ENCODE measurements at places on chromosomes 12 and 14.

DNA sequence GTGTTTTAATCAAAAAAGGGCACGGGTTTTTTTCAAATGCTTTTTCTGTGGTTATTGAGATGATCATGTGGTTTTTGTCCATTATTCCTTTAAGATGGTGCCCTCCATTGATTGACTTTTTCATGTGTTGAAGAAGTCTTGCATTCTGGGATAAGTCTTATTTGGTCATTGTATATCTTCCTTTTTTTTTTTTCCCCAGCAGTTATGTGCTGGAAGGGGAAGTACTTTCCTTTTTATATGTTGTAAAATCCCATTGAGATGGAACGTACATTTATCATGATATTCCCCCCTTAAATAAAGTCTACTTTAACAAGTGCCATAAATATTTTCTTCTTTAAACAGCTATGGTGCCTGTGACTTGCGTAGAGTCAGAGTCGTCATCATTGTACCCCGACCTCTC is 24.8 kb upstream of the MUCL1 start:
- DNase-seq = no peak

DNA sequence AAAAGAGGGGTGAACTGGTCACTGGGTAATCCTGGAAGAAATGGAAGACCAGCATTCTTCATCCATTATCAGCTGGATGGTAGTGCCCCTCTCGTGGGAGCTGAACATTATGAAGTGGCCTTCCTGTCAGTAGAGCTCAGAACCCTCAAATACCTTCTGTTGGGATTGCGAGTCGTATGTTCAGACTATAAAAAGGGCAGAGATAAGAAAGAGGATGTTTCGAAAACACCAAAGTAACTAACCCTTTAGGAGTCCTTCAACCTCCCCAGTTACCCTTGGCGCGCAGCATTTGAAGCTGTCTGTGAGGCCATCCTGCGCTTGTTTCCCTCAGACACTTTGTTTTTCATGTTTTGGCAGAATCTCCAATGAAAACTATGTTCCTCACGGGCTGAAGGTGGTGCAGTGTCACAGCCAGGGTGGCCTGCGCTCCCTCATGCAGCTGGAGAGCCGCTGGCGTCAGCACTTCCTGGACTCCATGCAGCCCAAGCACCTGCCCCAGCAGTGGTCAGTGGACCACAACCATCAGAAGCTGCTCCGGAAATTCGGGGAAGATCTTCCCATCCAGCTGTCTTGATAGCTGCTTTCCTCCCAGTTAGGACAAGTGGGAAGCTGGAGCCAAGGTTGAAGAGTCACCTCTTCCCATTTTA is 19.3 kb upstream of the GALNT16 start:
- no peak for DNase-seq

DNA sequence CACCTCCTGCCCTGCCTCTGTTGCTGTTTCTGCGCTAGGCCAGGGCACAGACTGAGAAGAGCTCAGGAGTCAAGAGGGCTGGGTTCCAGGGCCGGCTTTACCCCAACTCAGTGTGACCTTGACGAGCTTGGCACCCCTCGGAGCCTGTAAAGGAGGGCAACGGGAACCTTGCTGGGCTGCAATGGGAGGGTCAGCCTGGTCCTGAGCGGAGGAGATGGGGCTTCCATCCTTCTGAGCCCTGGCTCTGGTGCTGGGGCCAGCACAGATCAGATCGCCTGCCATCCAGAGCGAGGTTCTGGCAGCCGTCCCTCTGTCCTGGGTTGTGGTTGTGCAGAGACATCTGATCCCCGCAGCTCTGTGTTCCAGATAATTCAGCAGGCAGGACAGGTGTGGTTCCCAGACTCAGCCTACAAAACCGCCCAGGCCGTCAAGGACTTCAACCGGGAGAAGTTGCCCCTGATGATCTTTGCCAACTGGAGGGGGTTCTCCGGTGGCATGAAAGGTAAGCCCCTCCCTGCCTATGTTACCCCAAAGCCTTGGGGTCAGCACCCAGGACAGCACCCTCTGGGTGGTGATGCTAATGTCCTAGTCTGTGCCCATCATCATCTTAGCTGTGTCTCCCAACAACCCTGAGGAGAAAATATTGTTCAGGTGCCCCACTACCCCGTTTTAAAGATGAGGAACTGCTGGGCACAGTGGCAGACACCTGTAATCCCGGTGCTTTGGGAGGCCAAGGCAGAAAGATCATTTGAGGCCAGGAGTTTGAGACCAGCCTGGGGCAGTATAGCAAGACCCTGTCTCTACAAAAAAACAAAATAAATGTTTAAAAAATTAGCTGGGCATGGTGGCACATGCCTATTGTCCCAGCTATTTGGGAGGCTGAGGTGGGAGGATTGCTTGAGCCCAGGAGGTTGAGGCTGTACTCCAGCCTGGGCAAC is 50.2 kb downstream of the FOXN4 start:
- no peak for DNase-seq

GRCh38 chr14:90302529-90303303 is 29.0 kb downstream of the NRDE2 start:
- DNase-seq = no peak

- DNase-seq = no peak
Measured at GRCh38 chr14:83255727-83256090, 1722.1 kb upstream of the SEL1L start.

DNA sequence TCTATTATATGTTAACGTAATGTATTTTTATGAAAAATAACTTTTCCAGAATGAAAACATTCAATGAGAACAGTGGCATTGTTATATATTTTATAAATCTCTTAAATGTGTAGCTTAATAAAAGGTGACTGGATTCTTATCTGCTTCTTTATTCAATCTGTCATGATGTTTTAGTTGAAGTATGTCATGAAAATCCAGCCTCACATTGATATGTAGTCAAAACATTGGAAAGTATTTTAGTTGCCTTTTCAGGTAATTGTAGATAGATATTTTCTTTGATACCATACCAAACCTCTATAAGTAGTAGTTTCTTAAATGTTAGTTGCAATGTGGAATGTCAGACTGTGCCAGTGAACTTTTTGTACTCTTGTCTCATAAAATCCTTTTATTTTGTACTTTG is 41.3 kb upstream of the MSRB3 start:
- DNase-seq = no peak

DNA sequence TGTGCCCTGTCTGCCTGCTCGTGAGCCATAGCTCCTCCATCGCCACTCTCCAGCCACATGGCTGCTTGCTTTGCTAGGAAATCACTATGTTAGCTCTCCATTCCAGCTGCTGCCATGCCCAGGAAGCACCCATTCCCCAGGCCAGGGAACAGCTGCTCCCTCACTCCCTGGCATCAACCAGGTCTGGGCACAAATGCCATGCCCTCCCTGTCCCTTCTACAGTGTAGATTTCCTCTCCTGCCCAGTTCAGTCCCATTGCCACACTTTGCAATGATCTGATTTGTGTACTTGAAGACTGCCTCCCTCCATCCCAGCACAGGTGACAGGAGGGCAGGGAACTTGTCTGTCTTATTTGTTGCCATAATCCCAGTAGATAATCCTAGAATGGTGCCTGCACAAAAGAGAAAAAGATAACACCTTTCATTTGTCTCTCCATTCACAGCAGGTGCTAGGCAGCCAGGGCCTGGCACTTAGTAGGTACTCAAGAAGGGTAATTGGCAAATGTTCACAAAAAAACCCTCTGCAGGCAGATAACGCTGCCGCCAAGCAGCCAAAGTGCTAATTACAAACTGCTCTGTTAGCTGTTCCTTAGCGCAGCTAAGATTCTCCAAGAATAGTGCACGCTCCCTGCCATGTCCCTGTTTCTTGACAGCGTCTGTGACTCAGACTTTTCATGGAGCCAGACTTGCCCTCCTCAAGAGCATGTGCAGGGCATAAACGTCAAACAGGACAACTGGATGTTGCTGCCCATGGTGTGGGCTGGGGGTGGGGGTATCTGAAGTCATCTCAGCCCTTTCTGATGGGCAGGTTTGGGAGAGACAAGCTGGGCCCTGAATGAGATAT is 69.1 kb downstream of the ARL6IP4 start:
- no peak for DNase-seq

GRCh38 chr14:82045339-82045738 is 511.7 kb upstream of the SEL1L start:
- DNase-seq = no peak

DNA sequence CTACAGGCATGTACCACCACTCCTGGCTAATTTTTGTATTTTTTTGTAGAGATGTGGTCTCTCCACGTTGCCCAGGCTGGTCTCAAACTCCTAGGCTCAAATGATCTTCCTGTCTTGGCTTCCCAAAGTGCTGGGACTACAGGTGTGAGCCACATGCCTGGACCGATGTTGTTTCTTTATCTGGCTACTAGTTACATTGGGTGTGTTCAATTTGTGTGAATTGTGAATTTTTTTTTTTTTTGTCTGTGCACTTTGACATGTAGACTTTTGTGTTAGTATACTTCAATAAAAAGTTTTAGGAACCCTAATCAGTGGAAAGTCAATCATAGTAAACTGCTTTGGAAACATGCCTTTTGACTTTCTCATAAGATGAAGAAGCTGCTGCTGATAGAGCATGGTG is 24.0 kb upstream of the SLC17A8 start:
- DNase-seq = no peak

- no peak for DNase-seq
Measured at GRCh38 chr12:76020281-76020680, 11.3 kb downstream of the PHLDA1 start.

- DNase-seq = no peak
Measured at GRCh38 chr14:104776961-104777807, 18.4 kb downstream of the AKT1 start.

DNA sequence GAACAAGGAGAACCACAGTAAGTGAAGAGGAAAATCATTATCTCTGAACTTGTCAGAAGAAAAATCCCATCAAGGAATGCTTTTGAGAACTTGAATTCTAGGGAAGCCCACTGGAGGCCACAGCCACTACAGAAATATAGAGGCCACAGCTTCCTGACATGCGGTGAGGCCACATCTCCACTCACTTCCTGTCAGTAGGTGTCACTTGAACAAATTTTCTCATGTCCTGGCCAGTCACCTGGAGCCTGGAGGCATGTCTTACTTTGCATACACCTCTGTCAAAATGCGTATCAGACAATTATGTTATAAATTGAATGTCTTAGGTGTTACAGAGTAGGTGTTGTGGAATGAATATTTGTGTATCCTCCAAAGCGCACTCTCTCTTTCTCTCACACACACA is 370.3 kb downstream of the DAD1 start:
- DNase-seq = no peak

- no peak for DNase-seq
Measured at GRCh38 chr14:91501348-91501747, 8.8 kb downstream of the PPP4R3A start.

DNA sequence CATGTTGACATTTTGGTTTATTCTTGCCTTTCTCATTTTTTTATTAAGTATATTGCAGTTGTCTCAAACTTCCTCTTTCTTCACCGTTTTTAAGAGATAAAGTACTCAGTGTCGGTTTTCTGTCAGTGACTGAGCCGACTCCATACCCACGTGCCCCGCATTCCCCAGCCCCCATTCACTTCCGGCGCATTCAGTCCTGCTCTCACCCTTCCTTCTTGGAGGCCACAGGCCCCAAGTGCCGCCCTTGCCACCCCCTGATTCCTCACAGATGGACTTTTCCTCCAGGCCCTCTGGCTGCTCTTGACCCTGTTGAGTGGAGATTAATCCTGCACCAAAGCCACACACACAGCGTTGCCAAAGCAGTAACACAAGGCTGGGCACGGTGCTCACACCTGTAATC is 19.1 kb upstream of the DNAH10 start:
- no peak for DNase-seq

GRCh38 chr12:39986674-39987073 is 119.2 kb downstream of the SLC2A13 start:
- DNase-seq = no peak

GRCh38 chr12:102642199-102642598 is 161.8 kb upstream of the IGF1 start:
- no peak for DNase-seq

- DNase-seq = no peak
Measured at GRCh38 chr12:78712834-78713481, 151.6 kb upstream of the SYT1 start.

Data from activated CD8-positive, alpha-beta memory T cell treated with anti-CD3 and anti-CD28 coated beads for 1 hour (primary cell).